ENCODE measurements at places on chromosomes 2 and 18. TPM values are rescaled to one million over a fixed set of nuclear protein-coding genes. Genes with fewer than 3 reads are reported as not detected.
A peak's percentile ranks its signal among the peaks of the same experiment; 100 is the strongest.

DNA sequence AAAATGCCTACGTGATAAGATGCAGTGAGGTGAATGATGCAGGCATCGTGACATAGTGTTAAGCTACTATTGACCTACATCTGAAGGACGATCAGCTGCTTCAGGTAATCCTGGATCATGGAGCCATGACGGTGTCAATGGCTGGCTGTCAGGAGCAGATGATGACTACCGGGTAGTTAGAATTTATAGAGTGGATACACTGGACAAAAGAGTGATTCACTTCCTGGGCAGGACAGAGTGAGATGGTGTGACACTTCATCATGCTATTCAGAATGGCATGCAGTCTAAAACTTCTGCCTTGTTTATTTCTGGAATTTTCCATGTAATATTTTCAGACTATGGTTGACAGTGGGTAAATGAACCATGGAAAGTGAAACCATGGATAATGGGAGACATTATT is 29.5 kb downstream of the METTL8 start:
- no peak overlapping the region for H3K4me3 ChIP-seq
- H3K36me3 ChIP-seq, result no peaks in the 10 kb centered on the region
- H3K27ac ChIP-seq, result no peak overlapping the region
- H3K27me3 ChIP-seq, result no peaks in the 10 kb centered on the region
- H3K4me1 ChIP-seq, result no peaks in the 10 kb centered on the region

GRCh38 chr18:43847164-43848091 is 570.1 kb upstream of the SYT4 start:
- H3K27me3 ChIP-seq, result no peaks in the 10 kb centered on the region
- no peak overlapping the region for H3K4me3 ChIP-seq
- no peak for DNase-seq
- H3K27ac ChIP-seq, result no peak overlapping the region

DNA sequence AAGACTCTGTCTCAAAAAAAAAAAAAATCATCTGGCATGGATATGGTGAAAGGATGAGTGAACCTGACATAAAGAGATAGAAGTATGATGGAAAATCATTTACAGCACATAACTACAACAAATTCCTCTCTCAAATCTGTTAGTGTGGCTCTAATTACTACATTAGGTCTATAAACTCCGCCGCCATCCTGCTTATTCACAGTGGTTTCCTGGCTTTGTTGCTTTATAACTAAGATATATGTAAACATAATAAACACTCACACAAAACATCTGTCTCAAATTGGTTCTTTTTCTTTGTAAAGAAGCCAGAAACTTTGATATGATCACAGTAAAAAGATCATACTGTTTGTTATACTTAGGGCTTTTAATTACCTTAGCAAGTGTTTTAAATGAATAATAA is 412.6 kb upstream of the FAM98A start:
- no peak overlapping the region for H3K27ac ChIP-seq
- H3K36me3 ChIP-seq, result no peaks in the 10 kb centered on the region
- no peak overlapping the region for H3K4me3 ChIP-seq

- H3K27me3 ChIP-seq, result no peaks in the 10 kb centered on the region
- no peak overlapping the region for H3K4me3 ChIP-seq
- DNase-seq, result no peak
- H3K27ac ChIP-seq, result no peak overlapping the region
Observed at GRCh38 chr2:107811411-107811810, 15.3 kb upstream of the RGPD4 start.

Gene MEX3C
- total RNA-seq, result 36.3 TPM

Gene UNC80
- total RNA-seq, result not detected

- no peak for DNase-seq
- no peaks in the 10 kb centered on the region for H3K27me3 ChIP-seq
- H3K4me1 ChIP-seq, result peaks cover 32% of the 10 kb centered on the region
- no peak overlapping the region for H3K4me3 ChIP-seq
- H3K36me3 ChIP-seq, result no peaks in the 10 kb centered on the region
- H3K27ac ChIP-seq, result peak overlapping the region; percentile 8
Observed at GRCh38 chr2:43453179-43454170, 142.4 kb downstream of the THADA start.

DNA sequence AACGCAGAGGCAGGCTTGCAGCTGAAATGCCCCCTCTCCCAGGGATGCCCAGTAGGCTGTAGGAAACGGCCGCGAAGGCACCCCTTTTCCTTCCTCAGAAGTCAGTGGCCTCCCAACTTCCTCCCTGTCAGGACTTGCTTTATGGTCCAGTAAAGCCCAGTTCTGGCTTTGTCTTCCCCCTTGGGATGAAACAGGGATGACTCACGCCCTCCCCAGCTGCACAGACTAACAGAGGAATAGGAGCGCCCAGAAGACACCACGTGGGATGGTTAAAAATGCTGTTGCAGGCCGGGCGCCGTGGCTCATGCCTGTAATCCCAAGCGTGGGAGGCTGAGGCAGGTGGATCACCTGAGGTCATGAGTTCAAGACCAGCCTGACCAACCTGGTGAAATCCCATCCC is 6.9 kb downstream of the CREG2 start:
- no peak for DNase-seq
- H3K27ac ChIP-seq, result no peak overlapping the region
- H3K27me3 ChIP-seq, result no peaks in the 10 kb centered on the region
- H3K4me3 ChIP-seq, result no peak overlapping the region
- no peaks in the 10 kb centered on the region for H3K36me3 ChIP-seq

Gene KRTCAP3
- not detected for total RNA-seq

- DNase-seq, result no peak
- no peaks in the 10 kb centered on the region for H3K4me1 ChIP-seq
- H3K36me3 ChIP-seq, result no peaks in the 10 kb centered on the region
- H3K4me3 ChIP-seq, result no peak overlapping the region
Observed at GRCh38 chr2:108370080-108370479, 7.7 kb upstream of the SULT1C4 start.

- no peak overlapping the region for H3K27ac ChIP-seq
- no peak for DNase-seq
Observed at GRCh38 chr2:170394641-170395387, 216.9 kb downstream of the MYO3B start.

Gene FZD7
- 14.0 TPM for total RNA-seq

GRCh38 chr2:237456200-237456843 is 30.7 kb upstream of the MLPH start:
- H3K36me3 ChIP-seq, result no peaks in the 10 kb centered on the region
- no peak overlapping the region for H3K4me3 ChIP-seq
- peak; percentile 83 for DNase-seq
- H3K4me1 ChIP-seq, result peaks cover 15% of the 10 kb centered on the region

Gene SMARCAL1
- total RNA-seq, result 22.1 TPM

Gene SIGLEC15
- total RNA-seq, result 0.49 TPM

Gene ERFE
- total RNA-seq, result 1.5 TPM

GRCh38 chr2:190320696-190321095 is 1.1 kb upstream of the HIBCH start:
- H3K4me3 ChIP-seq, result no peak overlapping the region
- no peaks in the 10 kb centered on the region for H3K27me3 ChIP-seq
- peak overlapping the region; percentile 78 for H3K27ac ChIP-seq

Gene CSRNP3
- 2.7 TPM for total RNA-seq

DNA sequence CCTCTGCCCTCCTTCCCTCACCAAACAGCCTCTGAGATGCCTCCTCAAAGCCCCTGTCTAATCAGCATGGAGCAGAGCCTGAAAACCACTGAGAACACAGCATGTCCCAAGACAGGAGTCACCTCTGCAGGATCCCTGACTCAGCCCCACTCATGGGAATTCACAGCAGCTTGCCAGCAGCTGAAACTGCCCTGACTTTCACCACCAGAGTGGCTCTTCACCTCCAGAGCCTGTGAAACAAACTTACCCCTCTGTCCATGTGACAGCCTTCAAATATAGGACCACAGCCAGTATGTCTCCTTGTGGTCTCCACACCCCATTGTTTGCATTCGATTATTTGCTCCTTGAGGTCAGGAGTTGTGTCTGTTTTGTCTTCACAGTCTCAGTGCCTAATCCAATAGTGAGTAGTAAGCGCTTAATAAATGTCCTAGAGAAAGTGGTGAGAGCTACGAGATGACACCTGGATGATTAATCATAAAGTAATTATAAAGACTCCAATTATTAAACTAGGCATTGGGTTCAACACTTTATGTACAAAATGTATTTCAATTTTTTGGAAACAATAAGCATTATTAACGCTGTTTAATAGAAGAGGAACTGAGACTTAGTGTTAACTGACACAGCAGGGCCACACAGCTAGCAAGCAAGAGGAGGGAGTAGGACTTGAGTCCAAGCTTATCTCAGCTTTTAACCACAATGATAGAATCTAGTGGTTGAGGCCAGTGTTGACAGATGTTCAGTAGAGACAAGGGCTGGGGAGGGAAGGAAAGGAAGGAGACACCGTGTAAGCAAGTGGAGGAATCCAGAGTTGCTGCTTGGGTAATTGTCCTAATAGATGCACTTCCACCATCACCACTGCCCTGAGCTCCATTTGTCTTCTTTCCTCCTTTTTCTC is 358.7 kb upstream of the TNP1 start:
- no peaks in the 10 kb centered on the region for H3K27me3 ChIP-seq
- H3K4me1 ChIP-seq, result peaks cover 22% of the 10 kb centered on the region
- no peaks in the 10 kb centered on the region for H3K36me3 ChIP-seq

DNA sequence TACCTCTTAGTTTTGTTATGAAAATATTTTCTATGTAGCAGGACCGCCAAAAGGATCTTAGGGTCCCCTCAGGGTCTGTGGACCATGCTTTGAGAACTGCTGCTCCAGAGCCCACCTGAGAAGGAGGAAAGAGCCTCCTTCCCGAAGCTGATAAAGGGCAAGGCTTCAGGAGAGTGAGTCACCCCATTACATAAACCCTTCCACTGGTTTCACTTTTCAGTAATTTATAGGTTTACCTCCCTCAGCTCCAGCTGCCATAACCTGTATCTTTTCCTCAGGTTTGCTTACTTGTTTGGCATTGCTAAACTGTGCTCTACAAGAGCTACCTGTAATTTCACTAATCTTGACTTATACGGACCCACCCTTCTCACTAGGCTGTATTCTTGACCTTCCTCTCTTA is 6.6 kb downstream of the TTLL4 start:
- H3K4me3 ChIP-seq, result no peak overlapping the region
- DNase-seq, result no peak

Gene SCN7A
- 9.0 TPM for total RNA-seq

Data from thoracic aorta (tissue), 2 donors.